ENCODE measurements at places on chromosomes 5 and 9.

- no peak for DNase-seq
Measured at GRCh38 chr9:758146-758545, 83.4 kb upstream of the DMRT1 start.

DNA sequence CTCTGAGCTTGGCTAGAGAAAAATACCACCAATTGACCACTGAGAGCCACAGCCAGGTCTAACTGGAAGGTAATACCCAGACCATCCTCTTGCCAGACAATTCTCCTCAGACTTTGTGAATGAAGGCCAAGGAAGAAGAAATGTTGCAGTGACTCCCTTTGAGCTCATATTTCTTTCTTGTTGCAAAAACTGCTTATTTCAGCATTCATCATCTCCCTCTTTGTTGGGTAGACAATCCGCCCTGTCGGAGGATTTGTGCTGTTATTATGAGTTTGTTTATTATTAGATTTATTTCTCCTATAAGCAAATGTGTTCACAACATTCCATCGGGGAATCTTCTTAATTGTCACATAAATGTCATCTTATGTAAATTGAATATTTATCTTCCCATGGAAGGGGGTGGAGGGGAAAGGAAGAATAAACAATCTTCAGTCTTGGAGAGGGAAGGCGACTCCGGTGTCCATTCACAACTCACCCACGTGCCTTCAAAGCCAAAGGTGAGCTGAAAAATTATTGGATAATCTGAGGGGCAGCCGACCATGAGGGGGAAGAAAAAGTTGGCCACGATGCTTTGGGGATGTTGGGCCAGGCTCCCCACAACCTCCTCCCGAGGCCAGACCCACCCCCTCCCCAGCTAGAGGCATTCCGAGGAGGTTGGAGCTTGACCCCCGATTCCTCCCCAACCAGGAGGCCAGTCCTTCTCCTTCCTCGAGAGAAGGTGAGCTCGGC is 1.8 kb upstream of the JADE2 start:
- DNase-seq, result no peak

- no peak for DNase-seq
Measured at GRCh38 chr5:115423541-115423940, 121.0 kb downstream of the FEM1C start.

DNA sequence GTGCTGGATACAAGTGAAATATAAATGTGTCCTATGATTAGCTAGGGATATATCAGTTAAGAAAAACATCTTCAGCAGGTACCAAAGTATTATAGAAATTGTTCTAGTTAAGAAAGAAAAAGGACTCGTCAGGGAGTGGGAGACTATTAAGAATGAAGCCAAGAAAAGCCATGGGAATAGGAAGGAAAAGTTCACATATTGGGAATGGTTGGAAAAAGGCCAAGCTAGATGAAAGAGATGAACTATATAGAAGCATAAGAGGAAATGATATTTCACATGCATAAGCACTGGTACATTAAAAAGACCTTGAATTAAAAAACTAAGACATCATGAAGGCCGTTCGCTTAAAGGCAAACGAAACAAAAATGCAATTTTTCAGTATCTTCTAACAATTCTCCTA is 237.7 kb downstream of the ADAMTS6 start:
- no peak for DNase-seq

DNA sequence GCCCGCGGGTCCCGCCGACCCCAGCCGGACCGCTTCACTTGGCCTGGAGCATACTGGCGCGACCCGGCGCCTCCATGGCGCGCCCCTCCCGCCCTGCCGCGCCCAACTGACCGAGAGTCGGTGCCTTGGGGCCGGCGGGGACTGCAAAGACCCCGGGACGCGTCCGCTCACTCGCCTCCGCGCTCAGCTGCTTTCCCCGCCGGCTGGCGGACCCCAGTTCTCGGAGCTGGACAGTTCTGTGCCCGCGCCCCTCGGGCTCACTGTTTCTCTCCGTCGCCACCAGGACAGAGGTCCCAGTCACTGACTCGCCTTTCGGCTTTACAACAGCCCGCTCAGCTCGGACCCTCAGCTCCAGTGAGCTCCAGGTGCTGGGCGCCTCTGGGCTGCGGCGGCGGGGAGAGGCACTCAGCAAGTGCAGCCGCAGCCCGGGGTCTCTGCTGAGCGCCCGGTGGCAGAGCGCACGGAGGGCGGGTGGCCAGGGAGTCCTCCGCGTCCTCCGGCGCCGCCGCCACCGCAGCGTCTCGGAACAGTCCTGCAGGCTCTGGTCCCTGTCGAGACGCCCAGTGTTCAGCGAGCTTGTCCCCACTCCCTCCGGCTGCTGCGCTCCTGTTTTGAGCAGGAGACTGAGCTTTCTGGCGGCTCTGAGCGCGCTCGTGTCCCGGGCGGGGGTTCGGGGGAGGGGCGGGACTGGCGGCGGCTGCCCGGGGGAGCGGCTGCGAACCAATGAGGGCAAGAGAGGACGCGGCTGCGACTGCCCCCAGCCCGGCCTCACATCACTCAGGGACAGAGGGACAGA is at the start of gene SMIM32:
TSS of gene SMIM32 (minus strand) at position 637 of the 796 bp plus-strand sequence. CDS start 638 bp downstream, outside the sequence.
- DNase-seq, result peak; percentile 10

GRCh38 chr9:3500044-3500443 is 25.8 kb downstream of the RFX3 start:
- no peak for DNase-seq

GRCh38 chr9:131584858-131585257 is 39.5 kb downstream of the PRRT1B start:
- DNase-seq, result no peak

DNA sequence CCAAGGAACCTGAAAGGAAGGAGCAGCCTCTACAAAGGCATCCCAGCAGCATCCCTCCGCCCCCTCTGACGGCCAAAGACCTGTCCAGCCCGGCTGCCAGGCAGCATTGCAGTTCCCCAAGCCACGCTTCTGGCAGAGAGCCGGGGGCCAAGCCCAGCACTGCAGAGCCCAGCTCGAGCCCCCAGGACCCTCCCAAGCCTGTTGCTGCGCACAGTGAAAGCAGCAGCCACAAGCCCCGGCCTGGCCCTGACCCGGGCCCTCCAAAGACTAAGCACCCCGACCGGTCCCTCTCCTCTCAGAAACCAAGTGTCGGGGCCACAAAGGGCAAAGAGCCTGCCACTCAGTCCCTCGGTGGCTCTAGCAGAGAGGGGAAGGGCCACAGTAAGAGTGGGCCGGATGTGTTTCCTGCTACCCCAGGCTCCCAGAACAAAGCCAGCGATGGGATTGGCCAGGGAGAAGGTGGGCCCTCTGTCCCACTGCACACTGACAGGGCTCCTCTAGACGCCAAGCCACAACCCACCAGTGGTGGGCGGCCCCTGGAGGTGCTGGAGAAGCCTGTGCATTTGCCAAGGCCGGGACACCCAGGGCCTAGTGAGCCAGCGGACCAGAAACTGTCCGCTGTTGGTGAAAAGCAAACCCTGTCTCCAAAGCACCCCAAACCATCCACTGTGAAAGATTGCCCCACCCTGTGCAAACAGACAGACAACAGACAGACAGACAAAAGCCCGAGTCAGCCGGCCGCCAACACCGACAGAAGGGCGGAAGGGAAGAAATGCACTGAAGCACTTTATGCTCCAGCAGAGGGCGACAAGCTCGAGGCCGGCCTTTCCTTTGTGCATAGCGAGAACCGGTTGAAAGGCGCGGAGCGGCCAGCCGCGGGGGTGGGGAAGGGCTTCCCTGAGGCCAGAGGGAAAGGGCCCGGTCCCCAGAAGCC is 30.8 kb downstream of the CD180 start:
- peak; percentile 71 for DNase-seq

GRCh38 chr9:133563291-133563796 is 28.8 kb downstream of the ADAMTSL2 start:
- no peak for DNase-seq
